ENCODE measurements at places on chromosomes 3 and 15.

GRCh38 chr15:68232937-68233336 lies 3.4 kb upstream of the CLN6 start:
- DNase-seq = peak; percentile 38

GRCh38 chr3:185363662-185364203 lies 797 bp downstream of the MAP3K13 start:
- no peak for DNase-seq

DNA sequence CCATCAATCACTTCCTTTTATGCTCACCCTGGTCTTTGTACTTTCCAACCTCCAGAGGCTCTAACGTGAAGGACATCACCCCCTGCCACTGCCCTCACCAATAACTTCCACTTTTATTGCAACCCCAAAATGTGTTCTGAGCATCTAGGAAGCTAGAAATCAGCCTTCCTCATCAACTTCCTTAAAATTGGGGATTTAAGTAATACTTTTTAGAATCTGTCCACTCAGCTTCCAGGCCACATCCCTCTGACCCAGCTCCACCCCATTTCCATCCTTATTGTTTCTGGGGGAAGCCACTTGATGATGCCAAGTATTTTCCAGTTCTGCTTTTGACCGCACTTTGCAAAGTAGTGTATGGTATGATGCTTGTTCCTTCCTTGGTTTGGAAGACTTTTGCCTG lies 73.5 kb upstream of the XCR1 start:
- DNase-seq = peak; percentile 48

DNA sequence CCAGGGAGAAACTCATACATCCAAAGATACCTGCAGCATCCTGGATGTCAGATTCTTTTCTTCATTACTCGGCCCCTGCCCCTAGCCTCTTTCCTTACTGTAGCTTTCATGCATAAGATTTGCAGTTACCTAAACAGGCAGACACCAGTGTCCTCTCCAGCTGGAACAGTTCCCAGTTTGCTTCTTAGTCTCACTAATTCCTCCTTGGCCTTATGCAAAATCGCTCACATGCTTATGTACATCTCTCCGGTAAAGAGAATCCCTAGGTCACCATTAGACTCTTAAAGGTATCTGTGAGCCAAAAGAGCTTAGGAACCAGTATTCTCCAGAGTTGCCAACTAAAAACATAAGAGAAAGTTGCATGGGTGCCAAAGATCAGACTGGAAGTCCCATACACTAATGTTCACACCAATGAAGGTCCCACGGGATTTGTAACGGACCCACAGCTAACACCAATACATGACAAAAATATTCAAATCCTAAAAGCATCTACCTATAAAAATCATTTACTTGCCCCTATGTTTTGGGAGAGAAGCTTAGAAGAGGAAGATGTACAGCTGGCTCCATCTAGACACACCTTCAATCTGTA lies 66.6 kb downstream of the CBLB start:
- DNase-seq = no peak

DNA sequence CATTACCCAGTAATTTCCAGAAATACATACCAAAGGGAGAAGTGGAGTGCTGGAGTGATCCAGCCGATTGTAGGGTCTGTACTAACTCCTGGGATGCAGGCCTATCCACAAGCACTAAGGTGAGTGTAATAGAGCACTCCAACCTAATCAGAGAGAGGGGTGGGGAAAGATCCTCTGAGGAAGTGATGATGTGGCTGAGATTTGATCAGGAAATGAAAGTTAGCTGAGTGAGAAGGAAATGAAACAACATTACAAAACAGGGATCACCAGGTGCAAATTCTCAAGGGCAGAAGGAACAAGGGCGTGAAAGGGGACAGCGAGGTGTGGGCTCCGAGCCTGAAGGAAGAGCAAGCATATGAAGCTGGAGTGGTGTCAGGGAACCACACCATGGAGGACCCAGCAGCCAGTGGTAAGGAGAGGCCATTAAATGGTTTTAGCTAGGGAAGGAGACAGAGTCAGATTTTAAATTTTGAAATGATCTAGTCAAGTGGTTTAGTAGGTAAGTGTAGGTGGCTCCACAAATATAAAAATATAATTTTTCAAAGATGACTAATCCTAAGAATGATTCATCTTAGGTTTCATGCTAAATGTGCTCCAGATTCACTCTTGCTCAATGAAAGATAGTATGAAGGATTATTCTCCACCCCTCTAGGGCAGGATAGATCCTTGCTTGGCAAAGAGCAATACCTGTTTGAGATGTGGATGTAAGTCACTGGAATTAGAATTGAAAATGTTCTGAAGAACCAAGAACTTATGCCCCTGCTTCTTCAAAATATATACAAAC lies 348.7 kb downstream of the TBL1XR1 start:
- no peak for DNase-seq

- DNase-seq = no peak
Measured at GRCh38 chr3:151198849-151199248, 4.2 kb downstream of the GPR171 start.

GRCh38 chr3:172586436-172586835 lies 63.2 kb upstream of the TNFSF10 start:
- peak; percentile 42 for DNase-seq

DNA sequence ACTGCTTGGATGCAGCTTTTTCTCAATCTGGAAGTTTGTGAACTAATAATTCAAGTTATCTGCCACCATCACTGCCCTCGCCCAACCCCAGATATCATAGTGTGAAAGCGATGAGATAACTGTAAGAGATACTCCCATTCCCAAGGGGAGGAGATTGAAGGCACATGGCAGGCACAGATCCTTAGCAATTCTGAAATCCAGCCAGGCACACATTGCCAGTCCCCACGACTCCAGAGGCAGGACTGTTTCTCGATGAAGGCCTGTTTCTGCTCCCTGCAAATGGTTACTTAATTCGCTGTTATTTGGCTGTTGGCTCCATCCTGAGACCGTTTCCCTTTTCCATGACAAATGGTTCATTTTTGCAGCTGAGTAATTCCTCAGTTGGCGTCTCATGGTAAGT lies 63.2 kb upstream of the NEDD4 start:
- no peak for DNase-seq

DNA sequence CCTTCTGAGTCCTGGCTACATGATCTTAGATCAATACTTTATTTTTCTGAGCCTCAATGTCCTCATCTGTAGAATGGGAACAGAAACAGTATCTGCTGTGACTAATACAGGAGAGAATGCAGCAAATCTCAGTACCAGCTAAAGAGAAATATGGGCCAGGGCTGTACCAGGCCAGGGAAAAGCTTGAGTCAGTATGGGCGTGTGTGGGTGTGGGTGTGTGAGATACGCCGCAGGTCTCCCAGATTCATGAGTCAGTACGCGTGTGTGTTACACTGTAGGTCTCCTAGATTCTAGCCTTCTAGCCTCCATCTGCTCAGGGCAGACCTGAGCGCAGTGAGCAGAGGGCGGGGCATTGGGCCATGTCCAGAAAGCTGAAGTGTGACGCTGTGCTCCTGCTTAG lies 15.2 kb downstream of the GNAI2 start:
- DNase-seq = no peak

GRCh38 chr15:94256511-94256910 lies 25.1 kb downstream of the MCTP2 start:
- DNase-seq = peak; percentile 50

- DNase-seq = no peak
Measured at GRCh38 chr15:92910451-92910850, 10.3 kb downstream of the CHD2 start.

GRCh38 chr3:32791833-32792232 lies 26.0 kb upstream of the TRIM71 start:
- DNase-seq = no peak

- DNase-seq = no peak
Measured at GRCh38 chr3:64958199-64958843, 270.5 kb upstream of the ADAMTS9 start.

DNA sequence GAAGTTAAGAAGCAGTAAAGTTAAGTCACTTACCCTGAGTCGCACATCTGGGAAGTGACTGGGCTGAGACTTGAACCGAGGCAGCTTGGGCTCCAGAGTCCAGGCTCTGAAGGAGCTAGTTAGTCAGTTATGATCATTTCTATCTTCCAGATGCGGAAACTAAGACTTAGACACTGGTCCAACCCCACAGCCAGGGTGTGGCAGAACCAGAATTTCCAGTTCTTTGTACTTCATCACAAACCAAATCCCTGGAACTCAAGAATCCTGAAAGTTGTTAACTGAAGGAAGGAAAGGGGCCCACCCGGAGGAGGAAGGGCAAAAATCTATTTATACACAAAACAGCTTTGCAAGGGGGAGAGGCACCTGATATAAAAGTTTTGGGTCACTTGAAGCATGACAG lies 389.9 kb downstream of the SHQ1 start:
- DNase-seq = no peak

- no peak for DNase-seq
Measured at GRCh38 chr3:111096487-111097209, 25.0 kb downstream of the NECTIN3 start.

DNA sequence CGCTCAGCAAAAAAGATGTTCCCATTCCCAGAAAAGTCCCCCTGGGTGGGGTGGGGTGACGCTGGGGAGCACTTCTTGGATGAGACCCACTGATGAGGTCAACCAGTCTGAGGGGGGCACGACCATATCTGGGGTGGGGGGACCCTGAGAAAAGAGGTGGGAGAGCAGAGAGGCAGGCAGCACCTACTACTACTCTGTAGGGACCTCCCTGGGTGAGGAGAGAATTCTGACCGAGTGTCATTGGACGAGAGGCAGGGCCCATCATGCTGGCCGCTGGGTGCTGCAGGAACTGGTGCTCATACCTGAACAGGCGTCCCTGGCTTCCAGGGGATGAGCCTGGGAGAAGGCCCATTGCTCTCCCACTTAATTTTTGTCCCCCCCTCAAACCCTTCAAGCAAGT lies 158.8 kb downstream of the KLF13 start:
- no peak for DNase-seq

DNA sequence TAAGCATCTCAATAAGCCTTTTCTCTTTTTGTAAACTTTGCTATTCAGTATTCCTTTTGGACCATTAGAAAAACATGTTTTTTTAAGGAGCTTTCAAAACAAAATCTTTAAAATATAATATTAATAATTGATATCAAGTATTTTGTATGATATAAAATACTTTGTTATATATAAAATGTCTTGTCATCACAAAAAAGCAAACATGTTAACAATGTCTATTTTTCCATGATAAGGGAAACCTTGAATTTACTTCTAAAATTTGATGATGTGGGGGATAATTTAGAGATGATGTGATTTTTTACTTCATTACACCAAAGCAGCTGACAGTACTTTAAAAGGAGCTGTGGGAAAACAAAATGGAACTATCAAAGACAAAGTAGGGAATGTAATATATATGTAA lies 887.7 kb downstream of the SI start:
- DNase-seq = no peak

DNA sequence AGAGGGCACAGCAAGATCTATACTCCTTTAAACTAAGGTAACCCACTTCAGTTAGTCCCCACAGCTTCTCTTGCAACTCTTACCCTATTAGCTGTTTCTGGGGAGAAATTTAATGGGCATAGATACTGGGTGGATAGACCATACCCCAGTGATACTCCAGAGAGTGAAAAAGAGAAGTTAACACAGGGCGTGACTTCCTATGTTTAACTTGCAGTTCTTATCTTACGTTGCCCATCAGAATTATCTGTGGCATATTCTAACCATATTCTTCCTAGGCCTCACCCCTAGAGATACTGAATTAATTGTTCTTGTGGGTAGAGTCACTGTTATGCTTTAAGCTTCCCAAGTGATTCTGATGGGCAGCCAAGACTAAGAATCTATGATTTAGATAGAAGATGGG lies 485.4 kb upstream of the TPRG1 start:
- no peak for DNase-seq

GRCh38 chr15:48644827-48645557 lies 517 bp downstream of the FBN1 start:
- DNase-seq = no peak
